LoVo (cell line): ENCODE measurements at places on chromosomes 16 and 17.

GRCh38 chr16:52817696-52818095 lies 235.0 kb downstream of the CHD9NB start:
- DNase-seq: no peak

DNA sequence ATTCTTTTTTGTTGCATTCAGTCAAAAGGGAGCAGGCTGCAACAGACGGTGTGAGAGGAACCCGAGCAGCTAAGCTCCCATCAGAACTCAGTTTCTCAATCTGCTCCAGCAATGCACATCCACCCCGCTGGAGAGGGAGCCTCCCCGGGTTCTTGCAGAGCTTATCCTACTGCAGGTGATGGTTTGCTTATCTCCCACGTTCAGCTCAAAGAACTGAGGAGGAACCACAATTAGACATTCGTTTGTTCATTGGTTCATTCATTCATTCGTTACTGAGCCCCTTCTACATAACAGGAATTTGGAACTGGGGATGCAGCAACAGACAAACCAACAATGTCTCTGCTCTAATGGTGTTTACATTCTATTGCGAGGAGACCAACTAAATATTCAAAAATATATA lies 22.2 kb upstream of the ALOX15 start:
- DNase-seq: no peak

DNA sequence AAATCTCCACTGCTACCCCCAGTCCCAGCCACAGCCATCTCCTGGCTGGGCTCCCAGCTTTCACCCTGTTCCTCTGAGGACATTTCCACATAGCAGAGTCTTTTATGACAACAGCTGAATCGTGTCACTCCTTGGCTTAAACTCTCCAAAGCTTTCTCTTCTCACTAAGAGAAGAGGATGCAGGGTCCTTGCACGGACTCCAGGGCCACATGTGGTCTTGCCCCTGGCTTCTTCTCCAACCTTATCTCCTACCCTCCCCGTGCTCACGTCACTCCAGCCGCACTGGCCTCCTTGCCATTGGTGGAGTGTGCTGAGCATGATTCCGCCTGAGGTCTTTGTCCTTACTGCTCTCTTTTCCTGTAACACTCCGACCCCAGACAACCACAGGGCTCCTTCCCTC lies 39.9 kb upstream of the CCDC182 start:
- DNase-seq: no peak

DNA sequence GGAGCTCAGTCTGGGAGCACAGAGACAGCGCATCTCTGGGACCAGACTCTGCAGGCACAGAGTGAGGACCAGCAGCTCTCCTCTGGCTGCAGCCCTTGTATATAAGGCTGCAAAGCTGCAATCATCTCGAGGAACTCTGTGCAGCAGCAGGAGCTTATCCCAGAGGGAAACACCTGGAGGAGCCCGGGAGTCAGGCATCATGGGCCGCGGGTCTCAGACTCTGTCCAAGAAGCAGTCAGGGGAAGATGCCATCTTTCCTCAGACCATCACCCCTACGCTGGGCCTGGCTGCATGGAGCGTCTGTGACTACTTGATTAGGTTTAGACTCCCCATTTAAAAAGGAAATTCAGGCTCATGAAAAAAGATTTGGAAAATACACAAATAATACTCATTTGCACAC lies 122.0 kb downstream of the IRF8 start:
- DNase-seq: no peak

GRCh38 chr16:65068151-65068740 lies 53.6 kb downstream of the CDH11 start:
- DNase-seq: no peak

DNA sequence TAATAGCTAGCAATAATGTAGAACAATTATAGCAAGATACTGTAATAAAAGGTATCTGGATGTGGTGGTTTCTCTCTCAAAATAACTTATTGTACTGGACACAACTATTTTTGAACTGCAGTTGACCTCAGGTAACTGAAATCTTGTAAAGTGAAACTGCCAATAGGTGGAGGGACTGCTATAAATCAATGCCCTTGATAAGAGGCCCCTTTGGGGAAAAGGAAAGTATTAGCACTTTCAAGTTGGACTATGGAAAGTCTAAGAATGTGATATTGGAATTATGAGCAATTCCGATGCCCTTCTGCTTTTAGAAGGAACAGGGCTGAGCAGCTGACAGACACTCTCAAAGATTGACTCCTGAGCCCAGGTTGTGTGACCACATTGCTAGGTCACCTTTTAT lies 44.5 kb upstream of the ARHGAP44 start:
- DNase-seq: no peak

- no peak for DNase-seq
Measured at GRCh38 chr17:8341456-8341855, 1.8 kb downstream of the ODF4 start.

DNA sequence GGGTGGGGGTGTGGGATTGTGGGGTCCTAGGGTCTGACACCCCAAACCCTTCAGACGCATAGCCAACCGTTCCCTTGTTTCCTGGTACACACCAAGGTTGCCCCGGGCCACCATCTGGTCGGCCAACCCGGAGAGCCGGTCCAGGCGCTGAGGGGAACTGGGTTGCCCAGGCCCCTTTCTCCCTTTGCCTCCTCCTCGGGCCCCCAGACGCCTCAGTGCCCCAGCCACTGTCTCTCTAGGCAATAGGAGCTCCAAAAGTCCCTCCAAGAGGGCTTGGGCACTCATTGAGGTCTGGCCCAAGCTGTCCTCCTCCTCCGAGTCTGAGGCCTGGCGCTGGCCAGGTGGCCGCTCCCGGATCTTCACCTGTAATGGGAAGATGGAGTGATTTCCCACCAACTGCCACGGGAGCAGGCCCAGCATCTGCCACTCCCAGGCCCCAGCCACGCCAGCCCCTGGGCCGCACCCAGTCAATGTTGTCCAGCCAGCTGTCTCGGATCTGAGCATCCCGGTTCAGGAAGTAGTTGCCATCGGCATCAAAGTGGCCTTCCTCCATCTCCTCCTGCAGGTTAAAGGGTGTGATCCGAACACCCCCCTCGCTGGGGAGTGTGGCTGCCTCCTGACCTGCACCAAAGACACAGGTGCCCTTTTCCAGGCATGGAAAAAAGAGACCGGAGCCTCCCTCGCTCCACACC lies 1.5 kb downstream of the CD2BP2 start:
- no peak for DNase-seq

DNA sequence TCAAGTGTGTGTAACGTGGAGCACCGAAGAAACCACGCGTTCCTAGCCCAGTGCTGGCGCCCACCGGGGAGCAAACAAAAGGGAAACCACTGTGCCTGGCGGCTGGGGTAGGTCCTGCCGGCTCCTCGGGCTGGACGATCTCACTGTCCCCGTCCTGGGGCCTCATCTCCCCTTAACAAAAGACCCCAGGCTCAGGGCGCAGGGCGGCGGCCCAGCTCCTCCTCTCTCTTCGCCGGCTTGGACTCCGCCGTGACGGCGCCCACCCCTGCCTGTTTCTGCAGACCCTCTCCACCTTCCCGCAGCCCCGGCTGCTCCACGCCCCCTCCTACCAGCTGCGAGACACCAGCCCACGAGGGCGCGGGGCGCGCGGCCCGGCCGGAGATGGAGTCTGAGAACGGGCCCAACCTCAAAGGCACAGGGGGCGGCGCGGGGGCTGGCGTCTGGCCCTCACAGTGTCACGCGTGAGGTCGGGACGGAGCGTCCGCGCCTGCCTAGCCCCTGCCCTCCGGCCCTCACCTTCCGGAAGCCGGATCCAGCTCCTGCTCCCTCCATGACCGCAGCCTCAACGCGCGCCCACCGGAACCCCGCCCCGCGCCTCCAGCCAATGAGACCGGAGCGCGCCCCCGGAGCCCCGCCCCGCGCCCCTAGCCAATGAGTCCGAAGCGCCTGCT lies at the start of gene CENPX:
Gene CENPX (minus strand): TSS at position 569 of the 671 bp plus-strand sequence. CDS start 17 bp downstream, at position 552.
- DNase-seq: no peak

GRCh38 chr17:21240369-21241055 lies 12.7 kb downstream of the NATD1 start:
- no peak for DNase-seq

DNA sequence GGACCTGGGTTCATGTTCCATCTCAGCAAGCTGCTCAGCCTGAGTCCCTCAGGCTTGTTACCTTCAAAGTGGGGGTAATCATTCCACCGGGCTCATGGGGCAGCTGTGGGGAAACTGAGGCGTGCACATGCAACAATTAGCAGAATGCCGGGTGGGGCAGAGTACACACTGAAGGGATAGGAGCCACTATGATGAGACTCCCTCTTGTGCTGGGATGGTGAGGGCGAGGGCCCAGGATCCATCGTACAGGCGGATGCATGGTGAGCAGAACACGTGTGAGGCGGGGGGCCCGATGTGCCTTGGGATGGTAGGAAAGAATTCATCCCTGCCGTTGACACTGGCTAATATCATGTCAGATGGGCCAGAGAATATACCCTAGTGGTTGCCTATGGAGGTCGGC lies 25.5 kb upstream of the MAP3K14 start:
- no peak for DNase-seq

- no peak for DNase-seq
Measured at GRCh38 chr16:89643769-89644300, 13.7 kb downstream of the CHMP1A start.

DNA sequence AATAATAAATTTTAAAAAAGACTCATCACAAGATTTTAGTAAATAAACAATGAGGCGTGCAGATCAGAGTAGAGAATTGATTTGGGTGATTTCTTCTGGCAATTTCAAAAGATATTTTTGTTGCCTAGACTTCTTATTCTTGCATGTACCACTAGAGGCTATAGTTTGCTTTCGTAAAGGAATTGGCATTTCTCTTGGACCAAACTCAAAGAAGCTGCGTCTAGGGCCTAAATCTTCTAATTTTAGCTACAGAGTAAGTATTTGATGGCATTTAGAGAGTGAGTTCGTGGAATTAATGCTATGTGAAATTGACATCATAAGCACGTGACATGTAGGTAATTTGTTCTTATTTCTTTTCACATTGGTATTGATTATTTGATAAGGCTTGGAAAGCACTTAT lies 24.4 kb upstream of the ABCC11 start:
- DNase-seq: no peak

DNA sequence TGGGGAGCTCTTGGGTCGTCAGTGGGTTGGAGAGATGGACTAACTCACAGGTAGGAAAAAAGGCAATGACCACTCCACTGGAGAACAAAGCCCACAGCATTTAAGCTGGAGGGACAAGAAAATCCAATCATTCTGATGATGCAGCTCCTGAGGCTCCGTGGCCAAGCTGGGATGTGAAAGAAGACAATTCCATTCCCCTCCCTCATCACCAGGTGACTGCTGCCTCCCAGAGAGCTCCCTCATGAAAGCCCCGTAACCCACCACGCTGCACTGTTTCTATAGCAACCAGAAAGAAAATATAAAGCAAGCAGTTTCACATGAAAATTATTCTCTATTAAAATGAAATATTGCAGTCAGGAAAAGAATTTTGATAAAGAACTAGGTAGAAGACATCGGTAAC lies 15.2 kb downstream of the ANKRD11 start:
- DNase-seq: no peak

- DNase-seq: no peak
Measured at GRCh38 chr16:3180445-3180878, 7.5 kb upstream of the OR1F1 start.

DNA sequence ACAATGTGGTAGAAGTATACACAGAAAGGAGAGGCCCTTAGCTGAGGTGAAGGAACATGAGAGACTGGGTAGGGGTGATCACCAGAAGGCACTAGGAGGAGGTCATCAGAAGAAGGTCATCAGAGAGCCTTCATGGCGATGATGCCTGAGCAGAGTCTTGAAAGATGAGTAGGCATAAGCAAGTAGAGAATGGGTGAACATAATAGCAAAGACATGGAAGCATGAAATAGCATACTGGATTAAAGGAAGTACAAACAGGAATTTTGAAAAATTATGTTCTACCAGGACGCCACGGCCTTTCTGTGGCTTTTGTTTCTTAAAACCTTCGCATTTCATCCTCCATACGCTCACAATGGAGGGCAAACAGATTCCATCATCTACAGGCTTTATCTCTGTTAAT lies 2.9 kb downstream of the IKZF3 start:
- DNase-seq: no peak
